ENCODE measurements at places on chromosomes 12 and 14.
A peak's percentile ranks its signal among the peaks of the same experiment; 100 is the strongest.

- no peak for DNase-seq
These were observed 352.0 kb downstream of the BCAT1 start for GRCh38 chr12:24596768-24597388.

- DNase-seq: peak; percentile 70
These were observed 1.1 kb downstream of the CCDC85C start for GRCh38 chr14:99602788-99603415.

GRCh38 chr12:89064780-89065179 is 287.5 kb downstream of the DUSP6 start:
- DNase-seq: no peak

DNA sequence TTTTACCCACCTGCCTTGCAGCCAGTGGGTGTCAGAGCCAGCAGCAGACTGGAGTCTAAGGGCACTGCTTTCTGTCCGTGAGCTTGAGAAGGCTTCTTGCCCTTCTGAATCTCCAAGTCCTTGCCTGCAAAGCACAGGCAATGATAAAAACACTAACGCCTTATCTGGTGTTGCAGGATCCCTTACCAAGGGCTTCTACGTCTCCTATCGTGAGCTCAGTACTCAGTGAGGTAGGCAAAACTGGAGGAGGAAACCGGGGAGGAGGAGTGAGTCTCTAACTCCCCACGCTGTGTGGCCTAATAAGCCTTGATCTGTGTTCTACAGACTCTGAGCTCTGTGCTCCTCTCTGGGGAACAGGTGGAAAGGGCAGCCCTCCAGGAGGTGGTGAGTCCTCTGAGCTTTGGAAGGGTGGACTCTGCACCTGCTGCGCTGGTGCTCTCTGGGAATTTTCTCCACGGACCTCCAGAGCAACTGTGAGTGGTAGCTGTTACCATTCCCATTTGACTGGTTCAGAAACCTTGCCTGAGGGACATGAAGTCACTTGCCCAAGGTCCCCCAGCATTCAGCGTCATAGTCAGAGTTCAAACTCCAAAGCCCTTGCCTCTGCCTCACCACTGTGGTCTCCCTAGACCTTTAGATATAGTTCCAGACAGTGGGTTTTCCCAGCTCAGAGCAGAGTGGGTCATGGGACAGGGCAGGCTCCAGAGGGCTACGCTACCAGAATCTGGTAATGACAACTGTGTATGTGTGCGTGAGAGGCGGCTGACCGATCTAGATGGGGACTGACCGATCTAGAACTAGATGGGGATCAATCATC is 7.0 kb upstream of the MARK3 start:
- no peak for DNase-seq

DNA sequence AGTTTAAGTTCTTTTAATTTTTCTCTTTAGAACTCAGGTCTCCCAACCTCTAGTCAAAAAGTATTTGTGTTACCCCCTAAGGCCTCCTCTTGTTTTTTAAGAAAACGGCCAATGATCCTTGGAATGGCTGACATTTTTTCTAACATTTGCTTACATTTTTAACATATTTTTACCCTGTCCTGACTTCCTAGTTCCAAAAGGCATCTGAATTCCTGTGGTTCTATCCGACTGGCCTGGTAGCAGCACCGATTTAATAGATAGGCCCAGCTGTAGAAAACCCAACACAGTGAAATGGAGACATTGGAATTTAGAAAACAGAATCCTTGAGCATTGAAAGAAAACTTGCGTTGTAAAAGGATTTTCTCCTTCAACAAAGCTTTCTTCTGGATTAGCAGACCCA is 134.7 kb upstream of the GSC start:
- DNase-seq: peak; percentile 62

GRCh38 chr12:59620326-59620725 is 24.5 kb downstream of the SLC16A7 start:
- no peak for DNase-seq

DNA sequence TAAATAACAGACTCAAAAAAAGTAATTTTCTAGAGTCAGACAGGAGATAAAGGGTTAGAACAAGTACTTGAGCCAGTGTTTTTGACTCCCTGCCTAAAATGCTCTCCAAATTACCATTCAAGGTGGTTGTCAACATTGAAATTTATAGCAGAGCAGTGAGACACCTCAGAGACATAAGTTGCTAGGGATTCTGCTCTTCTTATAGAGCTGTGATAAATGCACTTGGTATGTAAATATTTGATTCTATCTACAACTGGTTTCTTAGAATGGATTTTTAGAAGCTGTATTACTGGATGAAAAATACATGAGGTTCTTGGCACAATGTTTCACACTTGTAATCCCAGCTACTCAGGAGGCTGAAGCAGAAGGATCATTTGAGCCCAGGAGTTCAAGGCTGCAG is 83.9 kb upstream of the OSBPL8 start:
- DNase-seq: no peak

Measured in endodermal cell (in vitro differentiated cells).